ENCODE measurements at places on chromosomes 1 and 21. TPM values are rescaled to one million over a fixed set of nuclear protein-coding genes. Genes with fewer than 3 reads are reported as not detected.

Gene PDE9A
- 1.1 TPM for total RNA-seq

Gene PRELP
- not detected for total RNA-seq

Gene BTBD8
- total RNA-seq, result 0.55 TPM

Gene FCRL1
- not detected for total RNA-seq

Gene SLAMF9
- total RNA-seq, result 0.40 TPM

Gene PTGER3
- total RNA-seq, result not detected

Gene C8B
- not detected for total RNA-seq

Gene SPRR3
- total RNA-seq, result not detected

Gene GCSAML
- total RNA-seq, result not detected

Gene C4BPA
- 0.55 TPM for total RNA-seq

Gene KRTAP6-3
- total RNA-seq, result not detected

Gene OR6N1
- total RNA-seq, result not detected

Gene LRRC3
- total RNA-seq, result 1.0 TPM

Gene TLR5
- 0.08 TPM for total RNA-seq

Gene IL6R
- 13.4 TPM for total RNA-seq

Gene LCE3E
- total RNA-seq, result not detected

Gene SGIP1
- not detected for total RNA-seq

Gene EDEM3
- 8.4 TPM for total RNA-seq

Gene TMEM51
- total RNA-seq, result 41.6 TPM

Gene AGL
- total RNA-seq, result 3.6 TPM

Gene ACTL8
- 1.6 TPM for total RNA-seq

Gene PODN
- not detected for total RNA-seq

Gene NOTCH2
- total RNA-seq, result 24.7 TPM

Gene ACOT11
- total RNA-seq, result 2.4 TPM

Gene FCGR3A
- total RNA-seq, result not detected

Gene PLCH2
- total RNA-seq, result 0.19 TPM

Gene FCRL6
- not detected for total RNA-seq

Gene CFAP141
- not detected for total RNA-seq

Gene CFHR3
- 0.10 TPM for total RNA-seq

Gene ADAMTS5
- not detected for total RNA-seq

Gene CELA2A
- total RNA-seq, result not detected

Gene MROH7
- not detected for total RNA-seq

Gene AMY1C
- total RNA-seq, result not detected

Gene GLIS1
- not detected for total RNA-seq

Gene DNM3
- 0.72 TPM for total RNA-seq

Gene OPRD1
- 0.14 TPM for total RNA-seq

Gene ATF6
- 13.1 TPM for total RNA-seq

Gene EXTL1
- total RNA-seq, result not detected

Gene OR6P1
- not detected for total RNA-seq

Gene PEAR1
- 9.7 TPM for total RNA-seq

Gene FAM131C
- 19.2 TPM for total RNA-seq

Gene NTMT2
- not detected for total RNA-seq

Gene ELAPOR1
- 0.51 TPM for total RNA-seq

Gene CELA3B
- not detected for total RNA-seq

Gene WNT3A
- not detected for total RNA-seq
